ENCODE measurements at places on chromosomes 2 and 18.

DNA sequence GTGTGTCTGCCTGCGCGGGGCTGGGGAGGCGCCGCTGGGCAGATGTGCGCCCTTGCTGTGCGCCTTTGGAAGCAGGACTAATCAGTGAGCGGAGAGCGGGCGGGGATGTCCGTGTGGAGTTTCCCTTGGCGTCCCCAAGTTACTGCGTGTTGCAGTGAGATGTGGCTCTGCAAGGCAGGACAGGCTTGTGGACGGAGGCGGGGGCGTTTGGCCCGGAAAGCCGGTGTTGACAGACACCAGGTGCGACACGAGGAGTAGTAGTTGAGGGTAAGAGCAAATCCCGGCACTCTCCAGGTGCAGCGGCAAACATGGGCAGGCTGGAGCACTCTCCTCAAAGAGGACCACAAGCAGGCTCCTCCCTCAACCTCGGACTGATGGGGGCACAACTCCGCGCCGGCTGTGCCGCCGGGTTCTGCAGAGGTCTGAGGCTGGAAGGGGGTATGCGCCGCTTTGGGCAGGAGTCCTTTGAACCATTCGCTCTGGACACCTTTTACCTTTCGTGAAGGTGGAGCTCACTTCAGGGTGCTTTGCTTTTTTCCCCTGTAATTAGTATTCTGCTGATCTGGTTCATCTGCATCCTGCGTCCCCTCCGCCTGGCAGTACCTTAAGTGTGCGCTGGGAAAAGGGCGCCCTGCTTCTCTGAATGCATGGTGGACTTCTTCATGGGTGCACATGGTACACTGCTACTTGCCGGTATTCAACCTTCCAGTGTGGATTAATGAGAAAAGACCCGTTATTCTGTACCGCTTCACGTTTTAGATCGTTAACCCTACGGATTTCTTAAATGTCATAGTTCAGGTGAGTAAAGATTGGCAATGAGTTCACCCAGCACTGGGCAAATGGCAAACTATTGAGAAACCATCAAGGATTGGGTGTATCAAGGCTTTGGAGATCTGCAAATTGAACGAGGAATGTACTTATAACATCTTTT is 608 bp downstream of the CDH7 start:
- DNase-seq = no peak

DNA sequence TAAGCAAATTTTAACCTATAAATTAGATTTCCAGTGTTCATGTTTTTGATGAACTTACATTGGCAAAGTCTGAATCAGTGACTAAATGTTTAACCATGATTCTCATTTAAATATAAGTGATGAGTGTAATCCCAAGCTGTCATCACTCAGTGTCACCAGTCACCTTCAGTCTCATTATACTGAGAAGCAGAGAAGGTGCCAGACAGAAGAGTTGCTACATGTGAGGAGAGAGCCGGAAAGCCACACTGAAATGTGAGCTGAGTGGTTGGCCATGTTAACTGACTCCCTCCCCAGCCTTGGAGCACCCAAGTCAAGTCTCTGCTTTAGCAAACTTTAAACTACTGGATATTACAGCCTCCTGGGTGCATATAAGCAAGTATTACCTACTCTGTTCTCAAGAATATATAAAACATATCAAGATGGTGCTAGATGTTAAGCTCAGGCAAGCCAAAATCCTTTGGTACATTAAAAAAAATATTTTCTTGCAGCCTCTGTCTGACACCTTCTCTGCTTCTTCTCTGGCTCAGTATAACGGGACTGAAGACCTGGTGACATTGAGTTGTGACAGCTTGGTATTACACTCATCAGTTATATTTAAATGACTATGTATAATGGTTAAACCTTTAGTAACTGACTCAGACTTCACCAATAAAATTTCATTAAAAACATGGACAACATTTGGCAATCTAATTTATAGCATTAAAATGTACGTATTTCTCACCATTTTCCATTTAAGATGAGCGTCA is 75.8 kb upstream of the MAP3K20 start:
- no peak for DNase-seq

GRCh38 chr2:15146960-15147359 is 414.2 kb downstream of the NBAS start:
- DNase-seq = no peak

GRCh38 chr2:68292108-68292710 is 27.5 kb downstream of the CNRIP1 start:
- DNase-seq = peak; percentile 6

- peak; percentile 81 for DNase-seq
Measured at GRCh38 chr18:5237723-5238370, 40.8 kb upstream of the AKAIN1 start.

- DNase-seq = no peak
Measured at GRCh38 chr18:12470382-12471075, 62.8 kb downstream of the PRELID3A start.

- DNase-seq = no peak
Measured at GRCh38 chr2:118442046-118442445, 353.8 kb downstream of the INSIG2 start.

GRCh38 chr2:236168110-236169080 is at the start of gene GBX2:
GBX2 (minus strand) TSS chr2:236168386; CDS start chr2:236167971, 415 bp downstream.
- no peak for DNase-seq

GRCh38 chr18:26089293-26090129 is 902 bp downstream of the SS18 start:
- no peak for DNase-seq

DNA sequence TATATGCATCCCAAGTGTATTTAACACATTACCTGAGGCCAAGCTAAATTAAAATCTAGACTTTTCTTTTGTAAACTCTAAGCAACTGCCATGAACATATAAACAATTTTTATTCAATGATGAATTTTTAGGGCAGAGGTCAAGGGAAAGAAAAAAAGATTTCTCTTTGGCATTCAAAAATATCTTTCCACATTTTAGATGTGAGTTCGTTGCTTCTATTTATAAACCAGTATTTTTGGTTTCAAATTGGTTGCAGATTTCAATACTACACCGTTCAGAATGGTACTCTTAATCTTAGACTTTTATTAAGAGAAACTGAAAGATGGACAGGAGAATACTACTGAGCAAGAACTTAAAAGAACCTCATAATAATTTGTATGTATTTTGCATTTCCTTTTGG is 293.6 kb upstream of the CCDC68 start:
- no peak for DNase-seq

DNA sequence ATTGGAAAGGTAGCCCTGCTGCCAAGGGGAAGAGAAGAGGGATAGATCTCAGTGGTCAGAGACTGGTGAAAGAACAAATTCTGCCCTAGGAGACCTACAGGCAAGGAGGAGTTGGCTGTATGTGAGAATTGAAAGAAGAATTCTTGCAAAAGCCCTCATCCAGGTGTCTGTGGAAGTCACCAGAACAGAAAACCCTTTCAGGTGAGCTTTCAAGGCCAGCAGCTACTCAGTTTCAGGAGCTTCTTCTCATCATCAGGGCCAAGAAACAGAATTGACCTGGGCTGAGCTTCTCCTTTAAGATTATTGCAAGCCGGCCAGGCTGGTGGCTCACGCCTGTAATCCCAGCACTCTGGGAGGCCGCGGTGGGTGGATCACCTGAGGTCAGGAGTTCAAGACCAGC is 110.2 kb downstream of the CDK15 start:
- no peak for DNase-seq

- DNase-seq = no peak
Measured at GRCh38 chr2:112993831-112994230, 11.4 kb upstream of the IL36A start.

DNA sequence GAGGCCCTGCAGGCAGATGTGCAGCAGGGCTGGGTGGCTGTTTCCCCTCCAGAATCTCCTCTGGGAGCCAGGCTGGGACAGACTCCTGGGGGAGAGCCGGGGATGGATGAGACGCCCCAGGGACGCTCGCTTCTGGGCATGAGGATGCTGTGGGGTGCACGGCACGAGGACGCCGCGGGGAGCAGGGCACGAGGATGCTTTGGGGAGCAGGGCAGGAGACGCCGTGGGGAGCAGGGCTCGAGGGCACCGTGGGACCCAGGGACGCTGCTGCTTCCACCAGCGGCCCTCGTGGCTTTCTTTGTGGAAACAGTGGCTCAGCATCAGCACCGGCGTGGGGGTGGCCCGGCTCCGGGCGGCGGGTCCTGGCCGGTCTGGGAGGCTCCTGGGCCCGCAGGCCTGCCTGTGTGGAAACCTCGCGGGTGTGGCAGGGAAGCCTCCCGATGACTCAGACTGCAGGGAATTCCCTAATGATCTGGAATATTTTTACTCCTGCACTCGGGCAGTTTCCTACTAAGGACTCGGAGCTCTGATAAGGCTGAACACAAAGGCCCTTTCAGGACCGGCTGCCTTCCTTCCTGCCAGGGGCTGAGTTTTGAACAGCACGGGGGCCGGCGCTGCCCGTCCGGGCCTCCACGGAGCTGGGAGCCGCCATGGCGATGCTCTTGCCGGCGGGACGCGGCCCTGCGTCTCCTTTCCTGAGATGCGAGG is 62.6 kb downstream of the NFATC1 start:
- DNase-seq = no peak

All from stimulated activated CD4-positive, alpha-beta T cell treated with anti-CD3 and anti-CD28 coated beads, Interleukin-12 subunit alpha, Interleukin-12 subunit beta, amount 100 ng/mL, for 48 hours (primary cell).